Nasal cavity respiratory epithelium epithelial cell of viscerocranial mucosa (primary cell): ENCODE measurements at places on chromosomes 12 and 14. TPM values are rescaled to one million over a fixed set of nuclear protein-coding genes. Genes with fewer than 3 reads are reported as not detected.

Gene ORAI1
- 16.0 and 18.5 TPM in 2 replicates for total RNA-seq

Gene HNRNPC
- 641 and 1,200 TPM in 2 replicates for total RNA-seq

Gene RTN1
- under 0.01 TPM in 1 of 2 replicates, not detected in the other for total RNA-seq

Gene SLC4A8
- 0.14 and 0.68 TPM in 2 replicates for total RNA-seq

Gene RXYLT1
- total RNA-seq = 20.8 and 23.8 TPM in 2 replicates

Gene LYZ
- total RNA-seq = 0.07 TPM in 1 of 2 replicates, not detected in the other

Gene SLC10A1
- total RNA-seq = under 0.01 TPM in 1 of 2 replicates, not detected in the other
